ENCODE measurements at places on chromosomes 2 and 18.
A peak's percentile ranks its signal among the peaks of the same experiment; 100 is the strongest.

DNA sequence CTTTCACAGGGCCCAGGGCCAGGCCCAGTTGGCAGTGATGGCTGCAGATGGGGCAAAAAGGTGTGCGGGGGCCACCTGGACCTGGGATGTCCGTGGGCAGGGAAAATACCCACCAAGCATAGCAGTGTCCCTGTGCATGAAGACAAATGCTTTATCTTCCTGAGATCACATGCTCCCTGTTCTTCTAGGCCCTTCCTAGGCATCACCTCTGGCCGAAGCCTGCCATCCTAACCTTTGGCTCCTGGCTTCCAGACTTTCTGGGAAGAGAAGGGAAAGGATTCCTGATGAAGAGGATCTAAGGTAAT is 105.0 kb upstream of the SMAD2 start:
- DNase-seq = no peak

DNA sequence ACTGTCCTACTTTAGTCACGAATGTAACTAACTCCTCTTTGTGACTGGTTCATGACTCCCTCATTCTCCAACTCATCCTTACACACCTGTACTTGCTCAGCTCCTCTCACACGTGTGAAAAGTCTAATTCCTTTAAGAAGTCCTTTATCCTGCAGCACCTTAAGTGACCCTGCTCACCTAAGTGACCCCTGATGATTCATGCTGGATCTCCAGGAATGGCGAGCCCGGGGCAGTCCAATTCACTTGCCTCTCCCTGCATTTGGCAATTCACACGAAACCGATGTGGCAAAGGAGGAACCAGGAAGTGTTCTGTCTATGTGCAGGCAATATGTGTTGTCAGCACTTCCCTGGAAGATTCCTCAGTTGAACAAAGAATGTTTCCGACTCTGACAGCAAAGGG is 189.8 kb upstream of the NABP1 start:
- DNase-seq = no peak

DNA sequence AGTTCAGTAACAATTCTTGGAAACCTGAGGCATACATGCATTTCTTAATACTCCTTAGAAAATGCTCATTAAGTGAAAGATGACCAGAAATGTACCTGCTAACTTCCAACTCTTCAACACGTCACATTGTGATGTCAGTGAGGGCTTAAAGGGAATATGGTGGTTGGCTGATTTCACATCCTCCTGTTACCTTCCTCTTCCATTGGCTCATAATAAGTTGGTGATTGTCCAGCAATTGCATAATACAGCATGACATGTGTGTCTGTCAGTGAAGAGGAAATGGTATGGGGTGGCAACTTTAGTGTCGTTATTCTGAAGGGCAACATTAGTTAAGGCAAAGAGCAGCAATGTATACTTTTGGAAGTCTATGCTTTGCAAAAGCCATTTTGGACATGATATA is 26.0 kb downstream of the PLEK start:
- no peak for DNase-seq

GRCh38 chr2:213266421-213266820 is 17.8 kb upstream of the SPAG16 start:
- DNase-seq = no peak

- peak; percentile 27 for DNase-seq
These were observed 32.8 kb downstream of the FAM124B start for GRCh38 chr2:224369028-224369632.

GRCh38 chr18:42268798-42269197 is 313.8 kb downstream of the PIK3C3 start:
- DNase-seq = no peak

DNA sequence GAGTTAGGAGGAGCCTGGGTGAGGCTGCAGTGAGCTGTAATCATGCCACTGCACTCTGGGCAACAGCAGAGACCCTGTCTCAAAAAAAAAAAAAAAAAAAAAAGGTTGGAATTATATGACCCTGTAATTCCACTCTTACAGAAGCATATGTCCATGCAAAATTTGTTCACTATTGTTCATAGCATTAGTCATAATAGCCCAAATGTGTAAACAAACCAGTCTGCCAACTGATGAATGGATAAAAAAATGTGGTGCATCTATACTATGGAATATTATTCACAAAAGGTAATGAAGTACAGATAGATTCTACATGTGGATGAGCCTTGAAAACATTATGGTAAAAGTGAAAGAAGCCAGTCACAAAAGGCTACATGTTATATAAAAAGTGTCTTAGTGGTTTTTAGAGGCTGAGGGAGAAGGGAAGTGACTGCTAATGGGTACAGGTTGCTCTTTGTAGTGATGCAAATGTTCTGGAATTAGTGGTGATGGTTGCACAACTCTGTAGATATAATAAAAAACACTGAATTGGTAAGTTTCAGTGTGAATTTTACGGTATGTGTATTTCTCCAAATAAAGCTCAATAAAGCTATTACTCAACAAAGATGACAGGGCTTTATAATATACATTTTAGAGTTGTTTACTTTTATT is 9.4 kb downstream of the COA5 start:
- no peak for DNase-seq

DNA sequence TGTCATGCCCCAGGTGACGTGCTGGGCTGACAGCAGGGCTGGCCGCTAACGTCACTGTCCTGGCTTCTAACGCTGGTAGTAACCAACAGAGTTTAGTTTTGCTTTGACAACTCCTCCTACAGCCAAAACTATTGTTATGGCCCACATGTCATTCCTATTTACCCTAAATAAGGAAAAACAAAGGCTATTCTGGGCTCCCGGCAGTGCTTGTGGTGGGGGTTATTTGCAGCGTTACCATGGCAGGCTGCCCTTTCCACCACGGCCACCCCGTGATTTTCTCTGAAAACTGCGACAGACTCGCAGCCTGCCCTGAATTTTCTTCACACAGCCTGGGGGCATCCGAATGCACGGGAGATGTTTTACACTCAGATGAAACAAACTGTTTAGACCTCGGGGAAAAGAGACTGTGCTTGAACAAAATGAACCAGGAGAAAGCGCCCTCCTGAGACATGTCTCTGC is 115.2 kb downstream of the FAM210A start:
- no peak for DNase-seq

DNA sequence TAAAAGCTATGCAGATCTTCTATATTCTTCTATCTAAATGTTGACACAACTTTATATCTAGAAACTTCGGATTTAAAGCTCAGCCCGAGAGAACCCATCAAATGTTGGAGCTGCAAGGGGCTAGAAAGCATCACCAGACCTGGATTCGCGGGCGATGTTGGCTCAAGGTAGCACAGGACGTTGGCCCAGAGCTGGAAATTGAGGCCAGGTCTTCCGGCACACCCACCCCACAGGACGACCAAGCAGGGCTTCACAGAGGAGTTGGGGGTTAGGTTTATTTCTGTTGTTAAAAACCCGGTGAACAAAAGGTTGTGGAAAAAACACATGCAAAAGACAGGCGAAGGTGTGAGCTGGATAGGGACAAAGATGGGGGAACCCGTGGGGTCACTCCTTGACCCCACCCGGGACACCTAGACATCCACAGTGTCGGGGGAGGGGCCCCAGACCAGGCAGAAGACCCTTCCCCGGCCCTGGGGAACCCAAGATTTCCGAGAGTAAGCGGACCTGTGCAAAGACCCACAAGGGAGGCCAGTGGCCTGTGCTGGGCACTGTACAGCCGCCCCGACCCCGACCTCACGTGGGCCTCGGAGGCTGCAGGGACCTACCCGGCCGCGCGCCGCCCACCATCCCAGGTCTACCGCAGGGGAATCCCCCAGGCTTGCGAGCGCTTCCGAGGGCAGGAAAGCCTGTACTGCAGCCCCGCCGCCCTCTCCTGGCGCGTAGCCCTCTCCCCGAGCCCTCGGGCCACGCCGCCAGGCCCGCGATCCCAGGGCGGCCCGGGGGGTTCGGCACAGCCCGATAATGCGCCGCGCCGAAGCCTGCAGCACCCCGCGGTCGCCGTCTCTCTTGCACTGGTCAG is 1.8 kb upstream of the AGBL5 start:
- peak; percentile 66 for DNase-seq

Data from stimulated activated CD4-positive, alpha-beta T cell treated with anti-CD3 and anti-CD28 coated beads, Interleukin-12 subunit alpha, Interleukin-12 subunit beta, amount 100 ng/mL, for 48 hours (primary cell).